SIG-M5 (cell line): ENCODE measurements at places on chromosomes 5 and 9.

DNA sequence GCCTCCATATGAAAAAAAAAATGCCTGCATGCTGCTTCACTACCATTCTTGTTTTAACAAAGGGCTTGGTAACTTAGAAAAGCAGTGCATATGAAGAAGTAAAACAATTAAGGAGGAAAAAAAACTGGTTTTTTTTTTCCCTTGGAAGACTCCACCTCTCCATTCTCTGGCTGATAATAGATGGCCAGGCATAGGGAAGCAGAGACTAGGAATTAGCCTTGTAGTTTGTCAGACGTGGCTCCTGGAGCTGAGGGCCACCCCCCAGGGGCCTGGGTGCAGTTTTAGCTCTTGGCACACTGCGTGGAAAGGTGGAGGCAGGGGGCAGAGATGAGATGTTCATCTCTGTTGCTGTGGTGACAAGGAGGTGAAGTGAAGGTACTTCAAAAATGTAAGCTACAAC lies 42.7 kb downstream of the WDR36 start:
- DNase-seq: no peak

- DNase-seq: no peak
These were observed 214.9 kb upstream of the TBCA start for GRCh38 chr5:77991084-77991483.

DNA sequence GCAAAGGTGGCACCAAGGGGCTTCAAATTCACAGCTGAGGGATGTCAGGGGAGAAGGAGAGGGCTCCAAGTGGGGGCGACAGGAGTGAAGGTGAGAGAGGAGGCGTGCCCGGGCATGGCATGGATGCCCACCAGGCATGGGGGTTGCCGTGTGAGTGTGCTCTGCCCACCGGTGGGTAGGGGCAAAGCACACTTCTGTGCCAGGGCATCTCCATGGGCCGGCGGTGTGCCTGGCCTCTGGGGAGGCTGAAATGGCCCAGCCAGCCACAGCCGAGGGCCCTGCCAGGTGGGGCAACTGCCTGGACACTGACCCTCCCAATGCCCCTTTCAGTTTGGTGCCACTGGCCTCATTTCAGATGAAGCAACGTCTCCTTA lies 14.0 kb upstream of the RNU6ATAC start:
- no peak for DNase-seq

- DNase-seq: no peak
These were observed 48.6 kb downstream of the CARTPT start for GRCh38 chr5:71767661-71768060.

GRCh38 chr5:154176181-154176580 lies 14.4 kb upstream of the GALNT10 start:
- no peak for DNase-seq

GRCh38 chr9:81461196-81461595 lies 228.2 kb downstream of the TLE1 start:
- no peak for DNase-seq

- no peak for DNase-seq
These were observed 26.2 kb upstream of the BICD2 start for GRCh38 chr9:92790542-92791527.

GRCh38 chr9:108012886-108013665 lies 523.5 kb upstream of the KLF4 start:
- DNase-seq: no peak

GRCh38 chr5:83764101-83764500 lies 43.4 kb upstream of the HAPLN1 start:
- no peak for DNase-seq

GRCh38 chr9:7780261-7780988 lies 19.2 kb downstream of the DMAC1 start:
- DNase-seq: no peak

GRCh38 chr9:99072040-99072394 lies 32.9 kb upstream of the TGFBR1 start:
- no peak for DNase-seq

- DNase-seq: no peak
These were observed 116.8 kb downstream of the TARS1 start for GRCh38 chr5:33557605-33558004.

DNA sequence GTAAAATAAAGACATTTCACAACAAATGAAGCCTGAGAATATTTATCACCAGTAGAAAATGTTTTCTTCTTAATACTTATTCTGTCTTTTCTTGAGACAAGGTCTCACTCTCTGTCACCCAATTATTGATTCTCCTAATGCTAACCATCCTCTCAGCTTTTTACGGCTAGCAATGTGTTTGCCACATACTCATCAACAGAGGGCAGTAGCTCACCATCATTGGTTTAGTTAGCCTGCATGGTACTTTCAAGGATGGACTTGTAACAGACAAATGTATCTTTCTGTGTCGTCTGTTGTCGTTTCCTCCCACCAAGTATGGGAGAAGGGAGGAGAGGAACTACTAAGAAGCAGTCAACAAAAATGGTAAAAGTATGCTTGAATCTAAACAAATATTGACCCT lies 5.9 kb upstream of the ACO1 start:
- DNase-seq: peak; percentile 2

DNA sequence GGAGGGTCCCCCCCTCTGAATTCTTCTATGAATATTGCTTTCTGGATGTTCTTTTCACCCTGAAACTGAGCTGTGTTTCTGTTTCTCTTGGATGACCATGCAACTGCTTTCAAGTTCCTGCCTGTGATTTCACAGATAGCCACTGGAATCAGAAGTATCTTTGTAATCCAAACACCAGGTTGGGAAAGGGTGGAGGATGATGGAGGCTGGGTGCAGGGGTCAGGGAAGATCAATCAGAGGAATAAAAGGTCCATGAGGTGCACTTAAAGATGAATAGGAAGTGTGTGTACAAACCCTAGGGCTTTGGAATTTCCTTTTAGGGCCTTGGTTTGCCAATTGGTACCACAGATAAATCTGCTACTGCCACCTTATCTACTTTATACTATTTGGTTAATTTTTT lies 68.2 kb upstream of the AGXT2 start:
- no peak for DNase-seq

DNA sequence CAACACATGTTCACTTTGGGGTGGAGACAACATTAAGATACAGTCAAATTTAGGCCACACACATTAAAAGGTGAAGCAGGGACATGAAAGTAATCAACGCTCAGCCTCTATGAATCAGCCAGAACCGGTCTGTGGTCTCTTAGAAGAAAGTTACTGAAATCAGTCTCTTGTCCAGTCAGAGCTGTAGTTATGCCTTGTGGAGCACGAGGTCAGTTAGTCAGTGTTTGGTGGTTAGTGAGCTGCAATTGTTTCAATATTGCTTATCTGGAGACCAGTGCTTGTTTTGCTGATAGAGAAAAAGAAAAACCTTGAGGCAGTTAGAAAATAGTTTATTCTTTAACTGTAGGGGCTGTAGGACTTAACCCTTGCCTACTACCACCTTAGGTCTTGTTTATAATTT lies 157.8 kb upstream of the RASEF start:
- DNase-seq: no peak

- no peak for DNase-seq
These were observed 11.2 kb downstream of the CDHR2 start for GRCh38 chr5:176560364-176560763.

DNA sequence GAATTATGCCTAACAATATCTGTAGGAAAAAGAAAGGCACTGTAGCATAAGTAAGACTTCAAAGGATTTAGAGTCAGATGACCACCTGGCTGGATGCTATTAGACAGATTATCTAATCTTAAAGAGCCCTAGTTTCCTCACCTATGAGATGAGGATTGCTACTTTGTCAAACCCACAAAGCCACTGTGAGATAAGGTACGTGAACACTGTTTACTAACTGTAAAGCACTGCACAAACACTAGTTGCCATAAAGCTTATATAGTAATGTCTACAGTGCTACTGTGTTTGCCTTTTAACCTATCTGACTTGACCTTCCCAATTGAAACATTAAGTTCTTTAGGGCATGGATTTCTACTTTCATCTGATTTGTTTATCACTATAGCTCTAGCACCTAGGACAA lies 10.3 kb downstream of the TRMO start:
- no peak for DNase-seq
